ENCODE measurements at places on chromosomes 1 and 21.

GRCh38 chr1:64473367-64473766 lies 3.4 kb downstream of the CACHD1 start:
- no peak for DNase-seq

DNA sequence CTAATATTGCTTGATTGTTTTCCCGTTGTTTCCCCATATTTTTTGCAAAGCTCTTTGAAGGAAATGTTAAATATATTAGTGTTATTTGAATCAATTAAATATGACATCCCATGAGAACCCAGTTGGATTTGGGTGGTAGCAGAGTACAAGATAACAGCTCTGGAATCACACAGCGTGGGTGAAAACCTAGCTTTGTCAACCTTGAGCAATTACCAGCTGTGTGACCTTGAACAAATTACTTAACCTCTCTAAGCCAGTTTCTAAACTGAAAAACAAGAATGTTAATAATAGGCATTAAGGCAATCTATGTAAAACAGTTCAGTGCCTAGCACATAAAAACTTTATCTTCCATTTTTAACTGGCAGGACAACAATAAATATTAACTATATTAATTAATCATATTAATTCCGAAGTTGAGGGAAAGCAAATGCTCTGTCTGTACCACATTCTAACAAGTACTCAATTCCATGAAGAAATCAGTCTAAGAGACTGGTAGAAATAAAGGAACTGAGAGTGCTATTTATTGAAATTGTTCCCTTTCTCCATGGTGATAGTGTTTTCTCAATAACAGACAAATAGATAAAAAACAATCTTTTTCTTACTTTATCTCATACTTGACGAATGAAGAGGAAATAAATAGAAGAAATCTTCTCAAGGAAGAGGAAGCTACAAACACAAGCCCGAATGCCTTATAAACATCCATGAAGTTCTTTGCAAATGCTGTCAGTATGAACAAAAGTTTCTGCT lies 27.0 kb downstream of the DNASE2B start:
- DNase-seq = no peak

- DNase-seq = no peak
Measured at GRCh38 chr1:175597969-175598765, 145.2 kb downstream of the TNR start.

DNA sequence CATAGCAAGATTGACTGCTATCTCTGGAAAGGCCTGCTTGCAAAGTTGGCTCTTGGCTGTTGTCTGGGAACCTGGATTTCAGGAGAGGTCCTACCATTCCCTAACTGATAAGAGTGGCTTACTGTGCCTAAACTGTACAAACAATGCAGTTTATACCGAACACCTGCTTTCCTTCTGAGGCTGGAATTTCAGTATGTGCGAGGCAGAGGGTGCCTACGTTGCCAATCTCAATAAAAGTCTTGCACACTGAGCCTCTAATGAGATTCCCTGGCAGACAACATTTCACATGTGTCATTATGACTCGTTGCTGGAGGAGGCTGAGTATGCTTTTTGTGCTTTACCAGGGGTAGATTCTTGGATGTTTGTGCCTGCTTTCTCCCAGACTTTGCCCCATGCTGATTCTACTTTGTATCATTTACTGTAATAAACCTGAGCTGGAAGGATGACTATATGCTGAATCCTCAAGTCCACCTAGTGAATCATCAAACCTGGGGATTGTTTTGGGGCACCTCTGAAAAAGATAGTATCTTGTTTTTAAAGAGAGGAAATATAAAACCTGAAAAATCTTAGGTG lies 58.9 kb upstream of the GNG4 start:
- no peak for DNase-seq

DNA sequence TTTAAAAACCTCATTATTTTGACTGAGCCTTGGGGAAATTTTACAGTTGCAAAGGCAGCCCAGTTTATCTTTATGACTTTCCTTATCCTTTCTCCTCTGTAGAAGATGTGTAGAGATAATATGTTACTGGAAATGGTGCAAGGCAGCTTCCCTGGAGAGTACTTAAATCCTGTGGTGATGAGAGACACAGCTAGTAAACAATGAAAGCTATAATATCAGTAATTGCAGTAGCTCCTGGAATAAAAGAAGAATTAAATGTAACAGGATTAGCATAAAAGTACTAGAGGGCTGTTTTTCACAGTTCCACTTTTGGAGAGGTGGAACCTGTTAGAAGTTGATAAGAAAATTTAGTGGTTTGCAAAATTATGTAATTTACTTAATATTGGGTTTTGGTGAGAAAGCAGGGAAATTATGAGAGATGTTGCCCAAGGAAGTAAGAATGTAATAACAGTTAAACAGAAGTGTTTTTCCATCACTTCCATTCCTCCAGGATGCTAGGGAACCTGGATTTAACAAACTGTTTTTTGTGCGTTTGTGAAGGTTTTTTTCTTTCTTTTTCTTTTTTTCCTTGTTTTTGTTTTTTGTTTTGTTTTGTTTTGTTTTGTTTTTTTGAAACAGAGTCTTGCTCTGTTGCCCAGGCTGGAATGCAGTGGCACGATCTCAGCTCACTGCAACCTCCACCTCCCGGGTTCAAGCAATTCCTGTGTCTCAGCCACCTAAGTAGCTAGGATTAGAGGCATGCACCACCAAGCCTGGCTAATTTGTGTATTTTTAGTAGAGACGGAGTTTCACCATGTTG lies 15.7 kb upstream of the EDEM3 start:
- DNase-seq = no peak

DNA sequence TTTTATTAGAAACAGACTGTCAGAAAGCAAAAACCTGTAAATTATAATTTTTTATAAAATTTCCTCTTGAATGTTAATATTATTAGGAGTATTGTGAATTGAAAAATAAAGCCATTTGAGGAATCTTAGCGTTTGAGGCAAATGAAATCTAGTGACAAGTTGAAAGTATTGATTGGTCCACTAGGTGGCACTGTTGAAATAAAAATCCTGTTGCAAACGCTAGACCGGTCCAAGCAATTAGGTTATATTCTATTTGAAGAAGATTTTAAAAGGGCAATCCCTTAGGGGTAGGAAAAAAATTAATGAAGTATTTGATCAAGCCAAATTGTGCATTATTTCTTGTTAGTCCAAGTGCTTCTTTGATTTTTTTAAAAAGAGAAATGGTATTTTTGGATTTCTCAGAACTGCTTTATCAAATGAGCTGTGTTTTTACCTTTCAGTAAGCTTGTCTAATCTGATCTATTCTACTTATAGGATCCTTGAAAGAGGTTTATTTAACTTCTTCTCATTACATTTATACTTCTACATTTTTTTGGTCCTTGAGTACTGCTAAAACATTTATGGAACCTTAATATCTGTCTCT lies 57.7 kb downstream of the ATG4C start:
- DNase-seq = no peak

GRCh38 chr1:80278936-80279335 lies 1272.4 kb upstream of the ADGRL4 start:
- DNase-seq = no peak

GRCh38 chr1:182917378-182917777 lies 35.6 kb downstream of the SHCBP1L start:
- no peak for DNase-seq

DNA sequence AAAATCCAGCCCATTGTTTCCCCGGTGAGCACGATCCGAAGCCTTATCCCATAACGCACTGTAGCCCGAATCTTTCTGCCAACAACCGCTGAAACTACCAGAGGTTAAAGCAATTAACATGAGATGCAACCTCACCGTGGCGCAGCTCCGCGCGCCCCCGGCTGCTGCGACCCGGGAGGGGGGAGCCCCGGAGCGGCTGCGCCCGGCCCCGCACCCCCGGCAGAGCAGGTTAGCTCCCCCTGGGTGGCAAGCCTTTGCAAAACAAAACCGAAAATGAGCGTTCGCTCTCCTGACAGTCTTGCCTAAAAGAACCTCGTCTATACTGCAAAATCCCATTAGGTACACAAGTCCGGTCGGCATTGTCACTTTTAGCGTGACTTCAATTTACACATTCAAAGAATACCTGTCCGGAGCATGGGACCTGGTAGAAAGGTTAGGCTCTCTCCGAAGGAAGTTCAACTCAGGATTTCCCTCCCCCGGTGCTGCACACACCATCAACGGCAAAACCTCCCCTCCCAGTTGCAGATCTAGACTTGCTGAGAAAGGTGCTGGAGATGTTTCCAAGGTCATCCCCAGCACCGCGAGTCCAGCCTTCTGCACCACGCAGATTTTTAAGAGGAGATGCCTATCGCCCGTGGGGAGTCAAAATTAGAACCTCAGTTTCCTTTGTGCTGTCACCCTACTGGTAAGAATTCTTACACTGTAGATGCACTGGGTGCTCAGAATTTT lies 107.5 kb downstream of the ZNF281 start:
- peak; percentile 44 for DNase-seq

DNA sequence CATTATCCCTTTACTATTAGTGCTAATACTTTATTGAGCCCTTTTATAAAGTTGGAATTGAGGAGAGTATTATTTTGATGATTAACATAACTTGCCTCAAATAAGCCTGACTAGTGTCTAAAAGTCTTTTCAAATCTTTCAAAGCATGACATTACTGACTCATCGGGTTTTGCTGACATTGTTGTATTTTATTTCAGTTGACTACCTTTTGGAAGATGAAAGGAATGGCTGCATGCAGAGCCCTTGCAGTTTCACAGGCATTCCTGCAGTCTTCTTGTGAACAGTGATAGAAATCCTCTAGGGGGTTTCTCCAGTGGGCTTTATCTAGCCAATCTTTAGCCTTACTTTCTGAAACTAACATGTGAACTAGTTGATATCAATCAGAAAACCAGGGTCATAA lies 43.0 kb upstream of the TMEM61 start:
- DNase-seq = no peak

DNA sequence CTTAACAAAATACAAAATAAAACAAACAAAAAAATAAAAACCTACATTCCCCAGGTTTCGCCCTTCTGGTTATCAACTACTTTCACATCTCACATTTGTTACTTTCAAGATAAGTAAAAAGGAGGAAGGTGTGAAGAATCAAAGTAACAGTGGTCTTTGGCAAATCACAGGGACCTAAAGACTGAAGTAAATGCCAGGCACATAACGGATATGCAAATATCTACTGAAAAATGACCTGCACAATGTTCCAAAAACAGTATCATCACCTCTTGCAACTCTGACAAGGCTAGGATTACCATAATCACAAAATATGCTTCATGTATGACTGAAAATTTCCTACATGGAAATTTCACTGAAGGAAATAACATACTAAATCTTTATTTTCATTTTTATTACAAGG lies 29.3 kb downstream of the COP1 start:
- no peak for DNase-seq

Measured in T-helper 1 cell (primary cell).